ENCODE measurements at places on chromosomes 7 and 10.

GRCh38 chr10:28089467-28089866, 90.6 kb upstream of the ODAD2 start:
- DNase-seq = no peak

GRCh38 chr7:1227814-1228544, 4.7 kb upstream of the UNCX start:
- DNase-seq = no peak

GRCh38 chr10:45602082-45602730, 70.4 kb downstream of the ZFAND4 start:
- no peak for DNase-seq

- no peak for DNase-seq
Measured at GRCh38 chr7:95596198-95597063, at the start of gene PDK4. PDK4 (minus strand) TSS chr7:95596516; CDS start chr7:95596293, 223 bp downstream.

GRCh38 chr7:106139265-106140251, 27.4 kb upstream of the SYPL1 start:
- DNase-seq = no peak

GRCh38 chr10:88831709-88832108, 19.9 kb downstream of the ANKRD22 start:
- peak; percentile 16 for DNase-seq

- DNase-seq = no peak
Measured at GRCh38 chr10:34705563-34705962, 109.5 kb downstream of the PARD3 start.

Data from stimulated activated effector memory CD8-positive, alpha-beta T cell treated with anti-CD3 and anti-CD28 coated beads, Interleukin-12 subunit alpha, Interleukin-12 subunit beta, amount 100 ng/mL, for 72 hours (primary cell).